AG09319 (cell line): ENCODE measurements at places on chromosomes 11 and 22.
A peak's percentile ranks its signal among the peaks of the same experiment; 100 is the strongest.

- DNase-seq: no peak
Measured at GRCh38 chr11:96254087-96254486, 88.9 kb downstream of the MAML2 start.

- DNase-seq: no peak
Measured at GRCh38 chr22:45102896-45103420, 60.8 kb upstream of the NUP50 start.

GRCh38 chr11:18772211-18772610, 19.4 kb downstream of the PTPN5 start:
- DNase-seq: no peak

DNA sequence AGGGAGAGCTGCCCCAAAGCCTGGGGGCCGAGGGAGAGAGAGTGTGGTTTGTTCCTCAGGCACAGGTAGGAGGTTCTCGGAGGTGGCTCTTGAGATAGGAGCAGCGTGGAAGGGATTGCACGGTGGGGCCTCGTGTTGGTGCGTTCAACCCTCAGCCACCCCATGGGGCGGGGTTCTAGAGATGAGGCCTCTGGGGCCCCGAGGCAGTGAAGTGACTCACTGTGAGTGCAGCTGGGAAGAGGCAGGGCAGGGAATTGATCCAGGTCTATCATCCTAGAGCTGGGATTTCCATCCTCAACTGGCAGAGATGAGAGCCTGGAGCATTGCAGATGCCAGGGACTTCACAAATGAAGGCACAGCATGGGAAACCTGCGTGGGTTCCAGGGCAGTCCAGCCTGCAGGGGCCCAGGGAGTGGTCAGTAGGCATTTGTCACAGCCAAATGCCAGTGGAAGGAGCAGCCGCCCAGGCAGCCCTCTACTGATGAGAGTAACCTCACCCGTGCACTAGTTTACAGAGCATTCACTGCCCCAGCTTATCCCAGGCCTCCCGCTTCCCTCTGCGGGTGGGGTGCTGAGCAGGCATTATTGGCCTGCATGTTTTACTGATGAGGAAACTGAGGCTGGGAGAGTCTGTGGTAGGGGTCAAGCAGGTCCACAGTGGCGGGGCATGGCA, 5.1 kb upstream of the SMARCB1 start:
- DNase-seq: peak; percentile 41

DNA sequence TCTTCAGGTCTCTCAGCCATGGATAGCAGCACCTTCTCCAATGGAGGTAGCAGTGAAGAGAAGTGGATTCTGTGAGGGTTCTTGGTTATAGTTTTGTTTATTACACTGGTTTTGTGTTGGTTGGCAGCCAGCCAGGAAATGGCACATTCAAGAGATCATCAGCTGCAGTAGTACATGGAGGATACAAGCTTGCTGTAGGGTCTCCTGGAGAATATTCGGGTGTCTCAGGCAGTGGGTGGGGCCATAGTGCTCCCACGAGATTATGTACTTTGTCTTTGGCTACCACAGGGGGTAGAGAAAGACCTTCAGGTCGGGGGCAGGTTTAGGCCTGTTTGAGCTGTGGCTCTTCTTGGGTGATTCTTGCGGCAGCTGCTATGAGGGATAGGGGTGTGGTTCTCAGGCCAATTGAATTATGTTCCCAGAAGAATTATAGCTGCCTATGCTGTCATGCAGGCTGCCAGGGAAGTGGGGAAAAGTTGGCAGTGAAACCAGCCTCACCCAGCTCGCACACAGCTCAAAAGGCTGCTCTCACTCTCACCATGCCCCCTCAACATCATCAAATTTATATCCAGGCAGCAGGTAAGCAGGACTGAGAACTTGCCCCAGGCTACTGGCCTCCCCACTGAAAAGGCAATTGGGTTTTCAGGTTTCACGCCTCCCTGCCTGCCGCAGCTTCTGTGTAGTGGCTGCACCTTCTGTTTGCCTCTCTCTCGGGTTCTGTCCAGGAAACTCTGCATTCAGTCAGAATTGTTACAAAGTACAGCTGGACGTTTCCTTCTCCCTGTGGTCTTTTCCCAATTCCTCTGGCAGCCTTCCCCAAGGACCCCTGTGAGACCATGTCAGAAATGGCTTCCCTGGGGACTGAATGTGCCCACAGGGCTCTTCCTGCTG, 435.5 kb downstream of the LUZP2 start:
- no peak for DNase-seq

DNA sequence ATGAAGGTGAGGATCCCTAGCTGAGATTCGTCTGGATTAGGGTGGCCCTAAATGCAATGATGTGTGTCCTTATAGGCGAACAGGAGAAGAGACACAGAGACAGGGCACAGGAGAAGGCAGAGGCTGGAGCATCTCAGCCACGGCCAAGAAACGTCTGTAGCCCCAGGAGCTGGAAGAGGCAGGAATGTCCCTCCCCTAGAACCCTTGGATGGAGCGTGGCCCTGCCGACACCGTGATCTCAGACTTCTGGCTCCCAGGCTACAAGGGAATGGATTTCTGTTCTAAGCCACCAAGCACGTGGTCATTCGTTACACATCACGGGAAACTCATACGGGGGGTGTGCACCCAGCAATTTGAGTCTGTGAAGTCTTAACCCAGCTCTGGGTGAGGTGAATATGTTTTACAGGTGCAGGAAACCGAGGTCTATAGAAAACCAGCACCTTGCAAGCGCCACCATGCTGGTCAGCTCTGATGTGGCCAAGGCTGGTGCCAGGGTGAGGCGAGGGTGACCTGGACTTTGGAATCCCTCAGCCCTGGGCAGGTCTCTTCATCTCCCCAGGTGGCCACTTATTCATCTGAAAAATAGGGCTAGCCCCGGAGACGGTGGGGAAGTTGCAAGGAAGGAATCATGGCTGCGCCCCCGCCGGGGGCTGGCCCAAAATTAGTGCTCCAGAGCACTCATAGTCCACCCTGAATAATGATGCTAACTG, 89.5 kb upstream of the FGF3 start:
- no peak for DNase-seq

- DNase-seq: no peak
Measured at GRCh38 chr11:74755395-74755995, 6.8 kb downstream of the RNF169 start.

DNA sequence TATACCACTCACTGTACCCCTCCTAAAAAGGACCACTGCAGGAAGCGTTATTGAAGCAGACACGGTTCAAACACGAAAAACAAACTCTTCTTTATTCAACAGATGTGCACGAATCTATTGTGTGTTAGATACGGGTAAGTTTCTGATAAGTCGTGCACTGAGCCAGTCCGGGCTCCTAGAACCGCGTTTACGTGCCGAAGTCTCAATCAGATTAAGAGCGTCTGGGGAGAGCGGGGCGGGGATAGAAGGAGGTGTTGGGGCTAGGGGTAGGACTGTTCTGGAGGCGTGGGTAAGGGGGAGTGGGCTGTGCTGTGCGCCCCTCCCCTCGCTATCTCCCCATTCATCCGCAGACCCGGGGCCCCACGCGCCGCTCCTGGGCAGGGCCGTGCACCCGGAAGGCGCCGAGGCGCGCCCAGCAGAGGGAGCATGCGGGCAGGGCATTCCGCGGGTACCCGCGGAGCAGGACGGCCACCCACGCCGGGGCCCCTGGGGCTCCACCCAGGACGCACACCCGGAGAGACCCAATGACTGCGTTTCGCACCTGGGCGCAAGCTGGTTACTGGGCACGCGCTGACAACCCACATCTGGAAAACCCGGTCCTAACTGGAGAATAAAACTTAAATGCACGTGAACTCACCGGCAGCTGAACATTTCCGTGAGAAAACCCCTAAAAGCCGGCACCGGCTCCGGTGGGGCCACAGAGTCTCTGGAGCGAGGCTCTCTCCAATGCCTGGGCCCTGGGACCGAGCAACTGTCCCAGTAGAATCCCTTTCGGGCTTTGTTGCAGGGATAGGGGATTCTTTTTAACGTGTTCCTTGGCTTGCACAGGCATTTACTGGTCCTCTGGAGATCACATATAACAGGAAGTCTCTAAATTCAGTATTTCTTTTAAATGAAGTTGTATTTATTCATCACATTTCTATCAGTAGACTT, 40.6 kb downstream of the WEE1 start:
- no peak for DNase-seq

- no peak for DNase-seq
Measured at GRCh38 chr11:40291329-40291728, 1168.1 kb downstream of the LRRC4C start.

DNA sequence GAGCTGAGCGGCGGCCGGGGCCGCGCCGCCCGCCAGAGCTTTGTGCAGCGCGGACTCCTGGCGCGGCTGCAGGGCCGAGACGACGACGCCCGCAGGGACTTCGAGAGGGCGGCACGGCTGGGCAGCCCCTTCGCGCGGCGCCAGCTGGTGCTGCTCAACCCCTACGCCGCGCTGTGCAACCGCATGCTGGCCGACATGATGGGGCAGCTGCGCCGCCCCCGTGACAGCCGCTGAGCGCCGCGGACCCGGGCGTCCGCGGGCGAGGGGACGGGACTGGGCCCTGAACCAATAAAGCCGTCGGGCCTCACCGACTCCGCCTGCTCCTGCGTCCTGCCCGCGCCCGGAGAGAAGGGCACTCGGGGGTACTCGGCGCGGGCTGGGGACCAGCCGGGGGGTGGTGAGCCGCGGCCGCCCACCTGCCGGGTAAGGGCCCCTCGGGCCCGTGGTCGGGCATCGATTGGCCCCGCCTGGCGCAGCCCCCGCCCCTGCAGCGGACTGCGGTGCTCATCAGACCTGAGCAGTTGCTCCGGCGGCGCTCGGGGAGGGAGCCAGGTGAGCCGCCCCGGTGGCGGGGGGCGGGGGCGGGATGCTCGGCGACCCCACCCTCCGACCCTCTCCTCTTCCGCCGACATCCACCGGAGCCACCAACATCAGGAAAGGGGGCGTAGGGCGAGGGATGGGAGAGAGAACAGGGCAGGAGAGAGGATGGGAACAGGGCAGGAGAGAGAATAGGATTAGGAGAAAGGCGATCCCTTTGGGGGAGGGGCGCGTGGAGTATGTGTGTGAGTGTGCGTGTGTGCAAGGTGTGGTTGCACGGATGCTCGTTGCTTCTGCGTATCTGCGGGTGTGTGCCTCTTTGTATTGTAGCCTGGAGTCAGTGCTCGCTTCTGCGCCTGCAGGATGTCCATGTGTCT, at the start of gene TMEM25:
TSS of gene TMEM25 (plus strand) at position 510 of the 914 bp plus-strand sequence. CDS start 610 bp downstream, outside the sequence.
- no peak for DNase-seq

- DNase-seq: no peak
Measured at GRCh38 chr11:84071851-84072250, 785.7 kb upstream of the CCDC90B start.

DNA sequence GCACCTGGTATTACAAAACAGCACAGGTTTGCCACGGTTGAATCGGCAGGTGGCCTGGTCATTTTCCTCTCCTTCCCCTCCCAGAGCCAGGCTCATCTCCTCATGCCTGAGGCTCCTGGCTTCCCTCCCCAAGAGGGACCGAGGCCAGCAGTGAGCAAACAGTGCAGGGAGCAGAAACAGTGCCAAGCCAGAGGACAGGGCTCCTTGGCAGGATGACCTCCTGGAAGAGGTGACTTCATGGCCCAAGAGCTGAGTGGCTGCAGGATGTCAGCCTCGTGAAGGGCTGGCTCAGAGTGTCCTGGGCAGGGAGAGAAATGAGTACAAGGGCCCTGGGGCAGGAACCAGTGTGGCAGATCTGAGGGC, 22.8 kb upstream of the PPFIA1 start:
- DNase-seq: no peak

DNA sequence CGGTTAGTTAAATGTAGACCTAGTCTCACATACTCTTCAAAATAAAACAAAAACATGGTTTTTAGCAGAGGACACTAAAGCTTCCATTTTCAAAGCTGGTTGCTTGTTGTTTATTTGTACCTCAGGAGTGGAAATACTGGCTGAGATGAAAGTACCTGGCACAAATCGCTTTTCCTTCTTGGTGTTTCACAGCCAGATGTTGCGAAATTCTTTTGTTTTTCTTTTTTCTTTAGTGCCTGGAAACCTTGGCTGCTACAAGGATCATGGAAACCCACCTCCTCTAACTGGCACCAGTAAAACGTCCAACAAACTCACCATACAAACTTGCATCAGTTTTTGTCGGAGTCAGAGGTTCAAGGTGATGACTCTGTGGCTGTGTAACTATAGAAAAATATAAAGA, 48.3 kb downstream of the KREMEN1 start:
- DNase-seq: no peak

DNA sequence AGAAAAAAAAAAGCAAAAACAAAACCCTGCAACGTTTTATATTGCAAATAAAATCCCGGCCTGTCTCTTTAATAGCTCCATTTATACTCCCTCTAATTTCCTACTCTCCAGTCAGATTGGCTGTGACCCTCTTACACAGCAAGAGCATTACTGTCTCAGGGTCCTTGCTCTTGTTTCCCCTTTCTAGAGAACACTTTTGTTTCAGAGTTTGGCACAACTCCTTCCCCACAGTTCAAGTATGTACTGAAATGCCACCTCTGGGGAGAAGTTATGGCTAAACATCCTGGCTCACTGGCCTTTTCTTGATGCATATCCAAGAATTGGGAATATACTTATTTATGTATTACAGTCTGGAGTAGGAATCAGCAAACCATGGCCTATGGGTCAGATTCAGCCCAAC, 2.6 kb downstream of the CASP12 start:
- no peak for DNase-seq

- no peak for DNase-seq
Measured at GRCh38 chr11:91795139-91795887, 429.3 kb upstream of the FAT3 start.
